Esophagus squamous epithelium (tissue), 5 donors: ENCODE measurements at places on chromosomes 12 and 14.

- DNase-seq: no peak
Measured at GRCh38 chr12:1071182-1071581, 80.2 kb downstream of the ERC1 start.

GRCh38 chr12:91380631-91381030, 198.0 kb upstream of the DCN start:
- no peak for DNase-seq

DNA sequence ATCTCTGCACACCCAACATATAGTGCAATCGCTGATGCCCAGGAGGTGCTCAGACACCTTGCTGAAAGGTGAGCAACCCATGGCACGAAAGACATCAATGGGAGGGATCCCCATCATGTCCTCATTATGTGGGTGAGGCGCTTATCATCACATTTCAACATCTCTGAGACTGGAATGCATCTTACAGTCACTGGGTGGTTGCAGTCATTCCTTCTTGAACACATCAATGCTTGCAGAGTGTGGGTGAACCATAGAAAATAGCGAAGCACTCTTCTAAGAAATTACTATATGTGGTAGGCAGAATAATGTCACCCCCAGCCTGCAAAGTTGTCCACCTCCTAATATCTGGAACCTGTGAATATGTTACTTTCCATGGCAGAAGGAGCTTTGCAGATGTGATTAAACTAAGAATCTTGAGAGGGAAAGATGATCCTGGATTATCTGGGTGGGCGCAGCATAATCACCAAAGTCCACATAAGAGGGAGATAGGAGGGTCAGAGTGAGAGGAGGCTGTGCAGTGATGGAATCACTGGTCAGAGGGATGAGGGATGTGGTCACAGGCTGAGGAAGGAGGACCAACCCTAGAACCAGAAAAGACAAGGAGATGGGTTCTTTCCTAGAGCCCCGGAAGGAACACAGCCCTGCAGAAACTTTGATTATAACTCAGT, 51.2 kb downstream of the GLRX5 start:
- no peak for DNase-seq

- DNase-seq: no peak
Measured at GRCh38 chr12:49609875-49610154, 4.4 kb upstream of the FAM186B start.

- no peak for DNase-seq
Measured at GRCh38 chr12:42187799-42188198, 43.1 kb upstream of the GXYLT1 start.

DNA sequence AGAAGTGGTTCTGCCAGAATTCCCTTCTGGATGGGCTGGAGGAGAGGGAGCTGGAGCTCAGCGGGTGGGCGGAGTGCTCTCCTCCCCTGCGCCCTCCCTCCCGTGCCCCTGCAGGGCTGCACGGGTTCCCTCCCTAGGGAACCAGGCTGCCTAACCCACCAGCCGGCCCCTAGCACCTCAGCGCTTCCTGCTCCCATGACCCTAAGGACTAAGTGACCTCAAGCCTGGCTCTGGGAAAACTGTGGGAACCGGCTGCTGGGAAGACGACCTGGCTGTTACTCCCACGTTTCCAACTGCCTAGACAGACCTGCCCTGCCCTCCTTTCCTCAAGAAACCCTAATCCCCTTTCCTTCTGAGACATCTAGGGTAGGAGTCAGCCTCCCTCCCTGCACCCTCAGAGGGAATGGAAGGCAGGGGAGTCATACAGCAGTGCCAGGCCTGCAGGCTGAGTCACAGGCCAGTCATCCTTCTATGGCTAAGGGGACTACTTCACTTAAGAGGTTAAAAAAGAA, 31.5 kb downstream of the SLC6A12 start:
- no peak for DNase-seq

GRCh38 chr14:97776890-97777558, 979.8 kb downstream of the VRK1 start:
- no peak for DNase-seq

DNA sequence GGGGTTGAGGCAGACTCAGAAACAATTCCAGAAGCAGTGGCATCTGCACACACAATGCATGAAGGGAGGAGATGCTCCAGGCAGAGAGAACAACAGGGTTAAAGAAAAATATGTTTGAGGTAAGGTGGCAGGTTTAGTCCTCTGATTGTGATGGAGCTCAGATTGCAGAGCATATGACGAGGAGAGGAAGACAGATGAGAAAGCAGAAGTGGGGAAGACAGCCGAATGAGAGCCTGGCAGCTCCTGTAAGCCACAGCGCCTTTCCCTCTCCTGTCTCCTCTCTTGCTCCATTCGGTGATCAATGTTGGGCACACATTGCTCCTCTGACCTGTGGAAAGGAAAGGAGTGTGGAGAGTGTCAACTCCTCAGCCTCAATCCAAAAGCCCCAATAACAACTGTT, 372.2 kb downstream of the GXYLT1 start:
- DNase-seq: no peak

DNA sequence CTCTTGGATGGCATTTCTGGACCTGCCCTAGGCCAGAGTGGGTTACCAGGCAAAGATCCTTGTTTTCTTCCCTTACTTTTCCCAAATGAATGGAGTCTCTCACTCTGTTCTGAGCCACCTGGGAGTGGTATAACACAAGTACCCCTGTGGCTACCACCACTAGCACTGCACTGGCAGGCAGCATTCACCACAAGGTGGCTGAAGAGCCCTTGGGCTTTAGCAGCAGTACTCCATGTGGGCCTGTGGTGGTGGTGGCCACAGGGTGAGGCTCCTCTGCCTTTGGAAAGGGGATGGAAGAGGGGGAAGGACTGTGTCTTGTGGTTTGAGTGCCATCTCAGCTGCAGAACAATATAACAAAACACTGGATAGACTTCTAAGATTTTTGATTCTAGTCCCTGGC, 38.1 kb upstream of the LMNTD1 start:
- no peak for DNase-seq

DNA sequence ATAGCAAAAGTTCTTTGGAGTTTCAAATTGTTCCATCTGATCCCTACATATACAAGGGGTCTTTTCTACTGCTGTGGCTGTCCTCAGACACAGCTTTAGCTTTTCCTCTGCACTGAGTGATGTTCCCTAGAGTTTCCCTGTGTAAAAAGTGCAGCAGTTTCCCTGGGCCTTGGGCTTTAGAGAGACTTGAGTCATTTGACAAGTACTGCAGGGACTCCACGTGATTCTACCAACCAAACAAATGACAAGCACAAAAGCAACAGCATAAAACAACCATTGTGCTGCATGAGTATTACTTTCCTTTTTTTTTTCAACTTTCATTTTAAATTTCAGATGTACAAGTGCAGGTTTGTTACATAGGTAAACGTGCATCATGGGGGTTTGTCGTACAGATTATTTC, 272.8 kb downstream of the PDZRN4 start:
- DNase-seq: no peak

- no peak for DNase-seq
Measured at GRCh38 chr12:110545812-110546211, 37.3 kb downstream of the PPTC7 start.

GRCh38 chr14:85947461-85948139, 417.7 kb downstream of the FLRT2 start:
- DNase-seq: no peak

GRCh38 chr12:71438670-71439361, 782 bp upstream of the LGR5 start:
- no peak for DNase-seq

- no peak for DNase-seq
Measured at GRCh38 chr14:52910572-52910971, 40.3 kb downstream of the FERMT2 start.

DNA sequence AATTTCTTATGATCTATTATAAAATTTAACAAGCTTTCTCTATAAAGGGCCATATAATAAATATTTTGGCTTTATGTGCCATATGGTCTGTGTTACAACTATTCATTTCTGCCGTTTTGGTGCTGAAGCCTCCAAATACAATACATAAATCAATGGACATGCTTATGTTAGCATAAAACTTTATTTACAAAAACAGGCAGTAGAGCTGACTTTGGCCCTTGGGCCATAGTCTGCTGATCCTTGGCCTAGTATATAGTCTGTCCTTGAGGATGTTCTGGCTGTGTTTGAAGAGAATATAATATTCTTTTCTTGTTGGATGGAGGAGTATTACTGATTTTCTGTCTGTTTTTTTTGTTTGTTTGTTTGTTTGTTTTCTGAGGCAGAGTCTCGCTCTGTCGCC, 81.6 kb downstream of the SPATS2 start:
- DNase-seq: no peak

DNA sequence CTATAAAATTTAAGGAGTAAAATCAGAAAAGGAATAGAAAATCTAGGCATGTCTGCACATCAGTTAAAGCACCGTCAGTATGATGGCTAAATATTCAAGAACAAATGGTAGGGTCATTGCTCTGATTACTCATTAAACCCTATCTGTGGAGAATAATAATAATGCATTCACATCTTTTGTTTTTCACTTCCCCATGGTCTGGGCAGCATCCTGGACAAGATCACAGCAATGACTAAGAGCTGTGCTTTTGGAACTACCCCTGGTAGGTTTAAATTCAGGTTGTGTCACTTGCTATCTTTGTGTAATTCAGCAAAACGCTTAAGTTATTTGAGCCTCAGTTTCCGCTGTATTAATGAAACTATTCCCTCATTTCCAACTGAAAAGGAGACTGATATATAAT, 33.1 kb downstream of the C12orf42 start:
- DNase-seq: no peak

GRCh38 chr14:98592611-98593170, 679.3 kb downstream of the BCL11B start:
- DNase-seq: no peak

DNA sequence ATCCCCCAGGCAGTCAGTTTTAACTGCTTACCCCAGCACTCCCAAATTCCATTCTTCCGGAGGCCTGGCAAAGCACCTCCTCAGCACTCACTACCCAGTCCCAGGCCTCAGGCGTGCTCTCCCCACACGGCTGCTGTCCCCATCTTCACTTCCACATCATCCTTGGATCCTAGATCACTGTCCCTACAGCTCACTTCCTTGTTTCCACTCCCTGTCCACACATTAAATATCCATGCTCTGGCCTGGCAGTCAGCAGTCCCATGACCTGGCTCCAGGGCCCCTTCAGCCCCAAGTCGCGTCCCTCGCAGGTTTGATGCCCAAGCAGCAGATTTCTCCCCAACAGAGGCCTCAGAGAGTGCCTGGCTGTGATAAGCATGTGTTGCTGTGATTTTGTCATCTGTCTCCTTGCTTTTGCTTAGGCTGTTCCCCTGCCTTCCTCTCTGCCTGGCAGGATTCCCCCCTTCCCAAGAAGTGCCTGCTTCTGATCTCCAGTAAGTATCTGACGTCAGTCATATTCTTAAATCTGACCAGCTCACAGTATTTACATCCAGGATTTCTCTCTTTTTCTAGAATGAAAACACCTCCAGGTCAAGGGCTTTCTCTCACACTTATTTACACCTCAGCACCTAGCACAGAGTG, 241.7 kb downstream of the ZFP36L1 start:
- no peak for DNase-seq

DNA sequence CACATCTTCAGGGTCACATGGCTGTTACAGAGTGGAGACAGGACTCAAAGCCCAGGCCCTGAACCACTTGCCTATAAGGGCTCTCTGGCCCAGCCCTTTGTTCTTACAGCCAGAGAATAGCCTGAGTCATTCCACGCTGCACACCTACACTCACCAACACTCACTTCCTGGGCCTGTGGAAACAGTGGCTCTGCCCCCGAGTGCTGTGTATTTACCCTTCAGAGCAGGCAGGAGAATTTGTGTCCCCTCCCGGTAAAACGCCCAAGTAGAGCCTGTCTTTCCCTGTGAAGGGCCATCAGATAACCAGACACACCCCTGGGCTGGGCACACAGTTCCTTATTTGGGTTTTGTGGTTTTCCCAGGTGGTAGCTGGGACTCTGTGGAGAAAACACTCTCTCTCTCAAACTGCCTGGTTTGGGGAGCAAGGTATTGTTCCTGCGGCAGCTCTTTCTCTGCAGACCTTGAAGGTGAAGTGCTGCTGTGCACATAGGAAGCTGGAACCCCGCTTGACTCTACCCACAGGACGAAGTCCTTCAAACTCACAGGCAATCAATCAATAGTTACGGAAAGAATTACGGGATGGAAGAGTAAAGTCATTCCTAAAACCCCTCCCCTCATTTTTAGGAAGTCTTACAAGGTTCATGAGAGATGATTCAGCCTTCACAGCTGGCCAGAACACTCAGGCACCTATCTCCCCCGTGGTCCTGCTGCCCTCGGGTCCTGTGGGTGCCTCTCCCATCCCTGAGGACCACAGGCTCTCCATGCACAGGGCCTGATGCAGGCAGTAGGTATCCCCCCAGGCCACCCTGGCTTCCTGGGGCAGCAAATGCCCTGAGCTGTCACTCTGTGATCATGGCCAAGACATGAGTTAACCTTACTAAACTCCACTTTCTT, 20.3 kb downstream of the FIGNL2 start:
- DNase-seq: no peak

- no peak for DNase-seq
Measured at GRCh38 chr12:115320967-115321366, 637.0 kb upstream of the TBX3 start.

DNA sequence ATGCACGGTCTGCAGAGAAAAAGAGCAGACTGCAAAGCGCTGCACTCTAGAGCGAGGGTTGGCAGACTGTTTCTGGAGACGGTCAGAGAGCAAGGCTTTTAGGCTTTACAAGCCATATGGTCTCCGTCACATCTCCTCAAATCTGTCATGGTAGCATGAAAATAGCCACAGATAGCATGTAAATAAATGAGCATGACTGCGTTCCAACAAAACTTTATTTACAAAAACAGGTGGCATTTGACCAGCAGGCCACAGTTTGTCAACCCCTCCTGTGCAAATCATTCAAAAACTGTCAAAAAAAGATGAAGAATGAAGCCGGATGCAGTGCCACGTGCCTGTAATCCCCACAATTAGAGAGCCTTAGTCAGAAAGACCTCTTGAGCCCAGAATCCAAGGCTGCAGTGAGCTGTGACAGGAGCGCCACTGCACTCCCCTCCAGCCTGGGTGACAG, 18.9 kb downstream of the SYNE3 start:
- DNase-seq: no peak

- no peak for DNase-seq
Measured at GRCh38 chr12:124564971-124565491, 2.4 kb downstream of the NCOR2 start.

DNA sequence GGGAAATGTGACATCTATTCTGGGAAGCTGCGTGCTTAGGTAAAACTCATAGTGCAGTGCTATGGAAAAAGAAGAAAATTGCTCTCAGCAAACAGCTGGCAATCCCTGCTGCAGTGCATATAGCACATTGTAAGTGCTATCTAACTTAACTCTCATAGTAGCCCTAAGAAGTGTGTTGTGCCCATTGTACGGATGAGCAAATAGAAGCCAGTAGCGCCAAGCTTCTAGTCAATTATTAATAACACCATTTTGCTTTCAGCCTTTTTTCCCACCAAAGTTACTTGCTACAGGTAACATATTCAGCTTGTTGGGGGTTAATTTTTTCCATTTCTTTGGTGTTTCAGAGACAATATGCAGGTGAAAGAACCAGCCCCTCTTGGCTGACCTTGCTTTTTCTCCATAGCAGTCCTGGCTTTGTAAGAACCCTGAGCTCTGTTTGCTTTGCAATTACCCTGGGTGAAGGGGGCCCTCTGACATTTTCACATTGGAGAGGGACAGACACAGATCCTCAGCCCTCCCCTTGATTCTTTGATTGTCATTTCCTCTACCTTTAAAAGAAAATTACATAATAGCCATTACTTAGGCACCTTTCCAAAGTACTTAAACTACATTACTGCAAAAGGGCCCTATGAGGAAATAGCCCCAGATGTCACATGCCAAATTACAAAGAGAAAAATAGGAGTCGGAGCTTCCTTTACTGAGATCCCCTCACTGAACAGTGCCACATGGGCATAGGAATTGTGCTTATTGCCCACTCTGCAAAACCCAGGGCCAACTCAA, 576.2 kb upstream of the TBX3 start:
- DNase-seq: no peak
